ENCODE measurements at places on chromosomes 5 and 9.
A peak's percentile ranks its signal among the peaks of the same experiment; 100 is the strongest.

DNA sequence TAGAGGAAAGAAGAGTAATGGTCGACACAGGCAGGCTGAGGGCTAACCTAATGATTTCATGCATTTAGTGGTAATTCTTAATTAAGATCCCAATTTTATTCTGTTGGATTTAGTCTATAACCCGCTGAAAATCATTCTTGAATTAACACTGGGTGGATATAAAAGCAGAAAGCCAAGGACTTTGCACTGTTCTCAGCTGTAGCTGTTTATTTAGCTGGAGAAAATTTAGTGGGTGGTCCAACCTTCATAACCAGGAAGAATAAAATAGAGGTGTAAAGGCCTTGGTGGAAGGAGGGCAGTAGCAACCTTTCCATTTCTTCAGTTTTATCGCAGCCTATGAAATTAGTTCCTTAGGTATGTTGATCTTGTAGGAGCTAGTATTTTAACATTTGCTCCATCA is 92.3 kb downstream of the GHR start:
- DNase-seq = no peak

GRCh38 chr9:122466456-122466855 is 11.3 kb downstream of the OR1J1 start:
- DNase-seq = no peak

DNA sequence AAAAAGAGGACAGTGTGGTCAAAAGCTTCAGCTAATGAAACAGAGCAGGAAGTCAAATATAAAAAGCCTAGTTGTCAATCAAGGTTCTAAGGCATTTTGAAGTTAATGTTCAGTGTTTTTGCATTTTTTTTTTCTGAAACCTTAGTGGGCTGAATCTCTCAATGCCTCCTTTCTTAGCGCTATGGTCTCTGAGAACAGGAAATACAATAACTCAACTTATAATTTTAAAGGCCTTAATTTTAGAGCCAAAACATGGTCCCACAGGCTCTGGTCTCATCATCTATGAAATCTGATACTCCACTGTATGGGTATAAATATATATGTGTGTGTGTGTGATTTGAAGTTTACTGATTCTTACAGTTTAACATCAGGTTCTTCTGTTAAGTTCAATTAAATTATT is 63.3 kb upstream of the DPYSL3 start:
- no peak for DNase-seq

DNA sequence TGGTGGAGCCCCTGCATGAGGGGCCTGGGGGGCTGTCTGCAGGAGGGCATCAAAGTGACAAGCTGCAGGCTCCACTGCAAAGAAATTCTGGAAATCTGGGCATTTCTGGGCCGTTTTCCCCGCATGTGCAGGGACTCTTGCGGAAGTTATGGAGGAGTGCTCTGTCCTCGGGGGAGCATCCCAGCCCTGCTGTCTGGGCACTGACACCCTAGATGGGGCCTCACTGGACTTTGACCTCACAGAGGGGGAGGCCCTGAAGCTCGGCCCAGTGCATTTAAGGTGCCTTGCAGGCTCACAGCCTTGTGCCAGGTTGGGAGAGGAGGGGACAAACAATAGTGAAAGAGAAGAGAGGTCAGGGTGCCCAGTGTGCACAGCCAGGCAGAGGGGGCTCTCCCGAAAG is 35.4 kb downstream of the LHX3 start:
- no peak for DNase-seq

DNA sequence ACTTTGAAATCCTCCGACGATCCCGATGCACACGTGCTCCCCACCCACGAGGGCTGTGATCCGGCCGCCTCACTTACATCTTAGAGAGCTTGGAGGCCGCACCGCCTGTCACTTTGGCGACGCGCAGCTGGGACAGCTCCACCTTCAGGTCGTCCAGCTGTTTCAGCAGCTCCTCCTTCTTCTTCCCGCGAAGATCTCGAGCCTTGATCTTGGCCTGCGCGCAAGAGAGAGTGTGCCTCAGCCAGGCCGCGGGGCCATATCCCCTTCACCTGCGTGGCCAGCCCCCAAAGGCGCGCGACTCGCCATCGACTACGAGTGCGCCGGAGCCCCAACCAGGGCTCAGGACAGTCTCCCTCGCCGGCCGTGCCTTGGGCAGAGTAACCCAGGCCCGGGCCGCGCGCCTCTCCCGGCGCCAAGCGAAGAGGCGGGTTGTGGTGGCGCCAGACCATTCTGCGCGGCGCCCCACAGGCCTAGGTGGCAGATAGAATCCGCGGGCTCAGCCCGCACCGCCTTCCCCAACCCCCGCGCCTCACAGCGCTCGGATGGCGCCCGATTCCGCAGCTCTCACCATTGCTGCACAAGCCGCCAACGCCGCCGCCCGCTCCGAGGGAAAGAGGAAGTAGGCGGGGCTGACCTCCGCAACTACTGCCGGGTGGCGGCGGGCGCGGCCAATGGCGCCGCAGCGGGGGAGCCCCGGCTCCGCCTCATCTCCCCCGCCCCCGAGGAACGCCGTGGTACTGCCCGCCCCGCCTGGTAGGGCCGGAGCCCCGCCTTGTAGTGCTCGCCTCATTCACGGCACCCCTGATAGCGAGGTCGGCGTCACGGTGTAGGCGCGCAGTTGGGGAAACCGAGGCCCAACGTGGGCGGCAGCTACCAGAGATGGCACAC is at the start of the genes ARPC5L and RPL35:
Gene ARPC5L, plus strand, starts transcription at position 789 of the 888 bp plus-strand sequence. CDS start 7,161 bp downstream, outside the sequence.
Gene RPL35, minus strand, starts transcription at position 616 of the 888 bp plus-strand sequence. Its CDS starts 45 bp downstream, at position 571.
- peak; percentile 91 for DNase-seq

DNA sequence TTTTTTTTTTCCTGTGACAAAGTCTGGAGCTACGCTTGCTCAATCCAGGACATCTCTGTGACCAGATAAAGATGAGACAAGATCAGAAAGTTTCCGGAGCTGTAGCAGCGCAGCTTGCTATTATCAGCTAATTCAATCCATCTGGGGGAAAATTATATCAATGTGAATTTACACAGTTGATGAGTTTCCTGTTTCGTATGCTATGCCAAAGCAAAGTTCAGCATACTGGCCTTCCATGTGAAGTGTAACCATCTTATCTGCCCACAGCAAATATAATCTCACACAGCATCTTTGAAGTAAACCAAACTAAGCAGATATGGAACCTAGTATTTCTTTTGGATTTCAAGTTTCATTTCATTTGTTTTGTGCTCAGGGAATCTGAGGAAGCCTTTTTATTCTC is 1767.7 kb downstream of the EFNA5 start:
- DNase-seq = no peak

DNA sequence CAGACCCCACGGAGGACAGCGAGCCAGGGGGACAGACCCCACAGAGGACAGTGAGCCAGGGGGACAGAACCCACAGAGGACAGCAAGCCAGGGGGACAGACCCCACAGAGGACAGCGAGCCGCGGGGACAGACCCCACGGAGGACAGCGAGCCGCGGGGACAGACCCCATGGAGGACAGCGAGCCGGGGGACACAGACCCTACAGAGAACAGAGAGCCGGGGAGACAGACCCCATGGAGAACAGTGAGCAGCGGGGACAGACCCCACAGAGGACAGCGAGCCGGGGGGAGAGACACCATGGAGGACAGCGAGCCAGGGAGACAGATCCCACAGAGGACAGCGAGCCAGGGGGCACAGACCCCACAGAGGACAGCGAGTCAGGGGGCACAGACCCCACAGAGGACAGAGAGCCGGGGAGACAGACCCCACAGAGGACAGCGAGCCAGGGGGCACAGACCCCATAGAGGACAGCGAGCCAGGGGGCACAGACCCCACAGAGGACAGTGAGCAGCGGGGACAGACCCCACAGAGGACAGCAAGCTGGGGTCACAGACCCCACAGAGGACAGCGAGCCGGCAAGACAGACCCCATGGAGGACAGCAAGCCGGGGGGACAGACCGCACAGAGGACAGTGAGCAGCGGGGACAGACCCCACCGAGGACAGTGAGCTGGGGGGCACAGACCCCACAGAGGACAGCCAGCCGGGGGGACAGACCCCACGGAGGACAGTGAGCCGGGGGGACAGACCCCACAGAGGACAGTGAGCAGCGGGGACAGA is 4.4 kb upstream of the ZDHHC11 start:
- no peak for DNase-seq

DNA sequence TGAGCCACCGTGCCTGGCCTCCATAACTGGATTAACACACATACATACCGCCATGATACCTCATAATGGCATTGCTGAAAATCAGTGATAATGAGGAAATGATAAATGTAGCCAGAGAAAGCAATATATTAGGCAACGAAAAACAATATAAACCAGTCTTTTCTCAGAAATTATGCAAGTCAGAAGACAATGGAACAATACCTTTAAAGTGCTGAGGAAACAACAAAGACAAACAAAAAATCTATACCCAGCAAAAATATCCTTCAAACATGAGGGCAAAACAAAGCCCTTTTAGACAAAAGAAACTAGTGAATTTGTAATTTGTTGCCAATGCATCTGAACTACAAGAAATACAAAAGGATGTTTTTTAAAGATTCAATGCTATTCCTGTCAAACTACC is 98.2 kb upstream of the TNFAIP8 start:
- no peak for DNase-seq

- DNase-seq = no peak
These were observed 3.9 kb downstream of the TBC1D2 start for GRCh38 chr9:98251551-98251950.

- DNase-seq = no peak
These were observed 36.6 kb upstream of the MYORG start for GRCh38 chr9:34413231-34413852.

Data from central memory CD8-positive, alpha-beta T cell (primary cell).